ENCODE measurements at places on chromosomes 7 and 10. TPM values are rescaled to one million over a fixed set of nuclear protein-coding genes. Genes with fewer than 3 reads are reported as not detected.
A peak's percentile ranks its signal among the peaks of the same experiment; 100 is the strongest.

DNA sequence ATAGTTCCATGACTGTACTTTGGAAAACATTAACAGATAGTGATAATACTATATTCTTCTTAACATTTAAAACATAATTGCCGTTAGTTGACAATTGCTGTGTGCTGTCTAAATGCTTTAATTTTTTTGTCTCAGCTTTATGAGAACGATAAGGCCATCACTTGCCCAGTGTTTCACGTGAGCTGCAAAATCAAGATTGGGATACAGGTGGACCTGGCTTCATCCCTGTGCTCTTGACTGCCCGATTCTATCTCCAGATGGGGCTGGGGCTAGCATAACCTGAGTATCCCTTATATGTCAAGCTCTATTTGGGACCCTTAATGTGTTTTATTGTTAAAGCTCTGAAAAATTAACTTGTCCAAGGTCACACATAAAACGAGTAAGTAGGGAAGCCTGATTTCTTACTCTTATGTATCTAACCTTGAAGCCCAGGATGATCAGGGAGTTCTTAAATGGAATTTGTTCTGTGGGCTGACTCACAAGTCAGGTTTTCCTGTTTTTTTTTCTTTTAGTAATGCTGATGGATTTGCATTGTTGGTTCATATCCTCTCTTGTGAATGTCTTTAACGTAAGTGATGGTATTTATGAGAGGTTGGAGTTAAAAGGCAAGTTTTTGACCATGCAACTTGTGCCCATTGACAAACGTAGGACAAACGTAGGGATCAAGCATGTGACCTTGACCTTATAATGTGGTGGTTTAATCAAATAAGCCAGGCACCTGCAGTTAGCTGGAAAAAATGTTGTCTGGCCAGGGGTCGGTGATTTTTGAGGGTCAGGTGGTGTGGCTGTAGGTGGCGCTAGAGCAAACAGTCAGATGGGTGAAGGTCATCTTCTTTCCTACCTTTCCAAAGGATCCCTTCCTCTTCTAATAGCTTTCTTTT lies 3.6 kb downstream of the PRKAR2B start:
- DNase-seq, result no peak
- peaks cover 2% of the 10 kb centered on the region for H3K36me3 ChIP-seq
- H3K27ac ChIP-seq, result no peak overlapping the region
- H3K27me3 ChIP-seq, result peaks cover 38% of the 10 kb centered on the region

GRCh38 chr7:69935107-69935506 lies 336.8 kb downstream of the AUTS2 start:
- DNase-seq, result no peak
- H3K27ac ChIP-seq, result no peak overlapping the region
- H3K4me3 ChIP-seq, result no peak overlapping the region
- H3K36me3 ChIP-seq, result no peaks in the 10 kb centered on the region

DNA sequence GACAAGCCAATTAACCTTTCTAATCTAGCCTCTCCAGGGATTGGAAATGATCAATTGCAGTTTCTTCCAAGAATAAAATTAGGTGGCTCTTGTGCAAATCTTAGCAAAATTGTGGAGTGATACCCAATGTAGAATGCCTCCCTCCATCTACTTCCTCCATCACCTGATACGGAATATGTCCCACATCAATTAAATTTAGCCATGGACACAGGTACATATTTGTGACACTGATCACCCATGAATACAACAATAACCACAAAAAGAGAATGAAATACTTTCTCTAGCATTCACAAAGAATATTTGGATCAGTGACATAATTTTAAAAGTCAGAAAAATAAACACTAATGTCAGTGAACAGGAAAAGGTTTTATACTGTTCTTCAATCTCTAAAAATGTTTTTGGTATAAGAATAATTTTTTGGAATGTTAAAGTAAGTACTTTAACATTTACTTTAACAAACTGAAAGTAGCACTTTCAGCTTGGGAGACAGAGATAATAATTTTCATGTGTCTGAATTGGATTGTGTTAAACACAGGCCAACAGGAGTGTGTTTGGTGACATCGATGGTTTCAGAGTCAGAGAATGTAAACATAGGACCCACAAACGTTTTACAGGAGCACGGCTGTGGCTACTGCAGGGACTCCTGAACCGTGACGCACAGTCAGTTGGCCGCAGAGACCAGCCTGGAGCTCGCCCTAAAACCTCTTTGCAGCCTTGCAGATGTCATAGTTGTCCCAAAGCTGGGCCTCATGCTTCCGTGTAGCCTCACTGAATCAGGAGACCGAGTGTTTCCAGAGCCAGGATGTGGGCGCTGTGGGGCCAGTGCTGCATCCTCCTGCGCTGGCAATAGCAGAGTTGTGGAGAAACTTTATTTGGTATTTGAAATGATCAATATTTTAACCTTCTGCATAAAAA lies 7.2 kb downstream of the RBM20 start:
- peak; percentile 40 for DNase-seq
- H3K36me3 ChIP-seq, result no peaks in the 10 kb centered on the region
- peaks cover 32% of the 10 kb centered on the region for H3K4me1 ChIP-seq
- peaks cover 72% of the 10 kb centered on the region for H3K27me3 ChIP-seq
- no peak overlapping the region for H3K27ac ChIP-seq
- no peak overlapping the region for H3K4me3 ChIP-seq

- no peak for DNase-seq
- H3K27me3 ChIP-seq, result peaks cover 5% of the 10 kb centered on the region
- H3K4me3 ChIP-seq, result no peak overlapping the region
- no peaks in the 10 kb centered on the region for H3K4me1 ChIP-seq
Measured at GRCh38 chr7:20543500-20543899, 72.0 kb upstream of the ABCB5 start.

DNA sequence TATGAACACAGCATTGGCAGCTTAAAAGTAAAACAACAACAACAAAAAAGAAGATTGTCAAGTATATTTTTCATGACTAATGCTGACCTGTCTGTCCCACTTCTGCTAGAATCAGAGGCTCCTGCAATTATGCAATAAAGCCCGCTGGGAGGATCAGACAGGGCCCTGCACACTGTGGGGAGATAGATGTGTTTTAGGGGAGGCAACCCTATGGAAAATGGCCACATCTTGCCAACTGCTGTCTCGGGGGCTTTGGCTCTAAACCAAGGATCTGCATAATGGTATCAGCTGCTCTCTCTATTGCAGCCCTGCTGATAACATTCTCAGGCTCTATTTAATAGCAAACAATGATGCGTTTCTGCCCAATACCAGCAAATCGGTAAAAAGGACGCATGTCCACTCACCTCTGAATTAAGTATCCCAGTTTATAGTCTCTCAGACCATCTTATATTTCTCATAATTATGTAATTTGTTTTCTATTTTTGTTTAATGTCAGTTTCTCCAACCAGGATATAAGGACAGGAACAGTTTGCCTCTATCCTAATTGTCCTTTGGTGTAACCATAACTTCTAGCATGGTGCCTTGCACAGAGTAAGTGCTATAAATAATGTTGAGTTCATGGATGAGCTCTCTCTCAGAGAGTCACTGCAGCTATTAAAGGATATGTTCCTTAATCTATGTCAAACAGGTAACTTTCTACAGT lies 15.3 kb upstream of the PRKAR2B start:
- H3K27ac ChIP-seq, result no peak overlapping the region
- DNase-seq, result no peak
- no peak overlapping the region for H3K4me3 ChIP-seq

PON1 gene
- not detected for total RNA-seq
